Gastrocnemius medialis (tissue), 4 donors: ENCODE measurements at places on chromosomes 1 and 21. TPM values are rescaled to one million over a fixed set of nuclear protein-coding genes. Genes with fewer than 3 reads are reported as not detected.

- no peak for DNase-seq
Measured at GRCh38 chr1:33824971-33825370, 38.9 kb upstream of the HMGB4 start.

DNA sequence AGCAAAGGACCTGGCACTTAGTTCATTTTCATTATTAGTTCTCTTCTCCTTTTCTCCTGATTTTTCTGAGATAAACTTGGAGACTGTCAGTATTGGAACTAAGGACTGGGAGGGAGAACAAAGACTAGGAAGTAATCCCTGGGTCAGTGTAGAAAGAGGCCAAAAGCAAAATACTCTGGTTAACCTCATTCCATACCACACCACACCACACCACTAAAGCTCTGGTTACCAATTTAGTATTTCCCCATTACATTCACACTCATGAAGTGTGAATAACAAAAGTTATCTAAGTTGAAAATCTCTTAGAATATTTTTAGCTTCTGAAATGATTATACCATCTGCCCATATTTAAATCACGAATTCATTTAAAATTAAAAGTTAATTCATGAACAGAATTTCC is 68.9 kb upstream of the DMRTA2 start:
- no peak for DNase-seq

GRCh38 chr1:56216218-56216617 is 363.1 kb downstream of the PLPP3 start:
- no peak for DNase-seq

- DNase-seq, result no peak
Measured at GRCh38 chr1:56992318-56993125, 26.7 kb upstream of the C8B start.

HRNR gene
- total RNA-seq, result not detected

- DNase-seq, result no peak
Measured at GRCh38 chr1:23273450-23274133, 56.3 kb upstream of the HTR1D start.

DNA sequence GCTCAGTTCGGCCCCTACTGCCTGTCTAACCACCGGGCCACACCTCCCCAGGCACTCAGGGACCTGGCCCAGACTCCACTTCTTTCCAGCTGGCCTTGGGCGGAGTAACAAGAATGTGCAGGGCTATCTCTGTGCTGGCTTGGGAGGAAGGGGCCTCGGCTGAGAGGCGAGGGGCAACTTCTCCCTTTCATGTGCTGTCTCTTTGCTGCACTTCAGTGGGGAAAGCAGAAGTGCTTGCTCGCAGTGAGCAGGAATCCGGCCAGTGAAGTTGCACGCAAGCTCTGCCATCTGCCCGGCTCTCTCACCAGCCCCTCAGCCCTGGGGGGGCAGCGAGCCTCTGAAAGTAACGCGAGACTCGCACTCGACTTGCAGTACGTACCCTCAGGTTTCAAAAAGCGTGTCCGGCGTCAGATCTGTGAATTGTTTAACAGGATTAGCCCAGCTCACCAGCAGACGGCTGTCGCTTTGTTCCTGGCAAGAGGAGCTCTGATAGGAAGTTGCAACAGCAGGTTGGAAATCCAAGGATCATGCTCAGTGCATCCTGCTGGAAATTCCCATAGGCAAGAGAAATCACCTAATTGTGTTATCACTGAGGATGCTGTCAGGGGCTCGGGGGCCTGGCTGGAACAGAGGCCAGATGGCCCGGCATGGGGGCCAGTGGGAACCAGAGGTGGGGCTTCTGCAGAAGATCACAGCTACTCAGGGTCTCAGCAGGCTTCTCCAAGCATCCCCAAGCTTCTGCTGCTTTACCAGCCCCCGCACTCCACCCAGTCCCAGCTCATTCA is 221.1 kb downstream of the NPHP4 start:
- DNase-seq, result no peak

DNA sequence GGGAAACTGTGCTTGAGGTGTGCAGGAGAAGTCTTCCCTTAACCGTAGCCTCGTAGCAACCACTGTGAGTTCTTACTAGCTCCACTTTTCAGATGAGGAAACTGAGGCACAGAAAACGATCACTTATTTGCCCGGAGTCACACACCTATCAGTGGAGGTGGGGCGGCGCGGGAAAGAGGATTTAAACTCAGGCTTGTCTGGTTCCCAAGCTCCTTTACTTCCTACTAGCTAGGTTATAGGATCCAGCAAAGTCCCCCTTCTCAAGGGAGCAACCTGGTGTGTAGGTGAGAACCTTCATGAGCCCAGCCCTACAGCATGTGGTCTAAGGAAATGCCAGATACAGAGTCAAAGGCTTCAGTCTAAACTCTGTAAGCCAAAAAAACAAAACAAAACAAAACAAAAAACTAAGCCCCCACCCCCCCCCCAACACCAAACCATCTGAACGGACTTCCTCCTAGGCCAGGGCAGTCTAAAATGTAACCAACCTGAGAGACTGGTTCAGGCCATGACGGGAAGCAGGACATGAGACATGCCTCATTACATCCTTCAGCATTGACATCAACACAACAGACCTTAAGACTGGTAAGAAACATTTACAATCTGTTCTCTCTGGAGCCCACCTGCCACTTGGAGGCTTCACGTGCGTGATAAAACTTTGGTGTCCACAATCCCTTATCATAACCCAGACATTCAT is 709 bp upstream of the FBXO42 start:
- DNase-seq, result no peak

DNA sequence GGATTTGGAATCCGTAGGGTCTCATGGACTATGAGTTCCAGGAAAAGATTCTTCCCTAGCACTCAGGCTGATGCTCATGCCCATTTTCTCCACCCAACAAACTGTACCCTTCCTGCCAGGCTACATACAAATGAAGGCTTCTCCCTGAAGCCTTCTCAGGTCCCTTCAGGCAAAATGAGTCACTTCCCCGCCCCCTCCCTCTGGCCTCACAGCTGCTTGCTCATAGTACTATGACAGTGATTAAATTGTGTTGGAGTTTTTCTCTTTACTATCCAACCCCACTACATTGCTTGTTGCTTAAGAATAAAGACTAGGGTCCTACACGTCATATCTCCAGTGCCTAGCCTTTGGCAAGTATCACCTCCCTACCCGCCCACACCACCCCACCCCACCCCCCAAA is 207.6 kb upstream of the NFIA start:
- peak; percentile 21 for DNase-seq

CELA2A gene
- total RNA-seq, result not detected

- DNase-seq, result no peak
Measured at GRCh38 chr21:14736162-14736561, 190.0 kb upstream of the SAMSN1 start.

DNA sequence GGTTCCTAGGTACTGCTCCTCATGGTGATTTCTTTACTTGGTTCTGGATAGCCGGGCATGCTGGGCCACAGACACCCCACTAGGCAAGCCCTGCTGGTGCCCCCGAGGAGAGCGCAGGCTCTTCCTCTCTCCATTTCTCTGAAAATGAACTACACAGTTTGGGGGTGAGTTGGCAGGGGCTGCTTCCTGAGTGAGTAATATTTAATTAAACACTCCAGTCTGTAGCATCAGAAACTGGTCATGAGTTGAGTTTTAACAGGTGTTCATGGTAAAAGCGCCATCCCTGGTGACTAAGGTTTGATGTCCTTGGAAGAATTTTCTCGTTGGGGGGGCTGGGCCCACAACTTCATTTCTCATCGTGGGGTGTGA is 1.7 kb downstream of the SPSB1 start:
- no peak for DNase-seq

LCE1A gene
- total RNA-seq, result not detected

GRCh38 chr1:193654951-193655735 is 468.7 kb upstream of the B3GALT2 start:
- no peak for DNase-seq

DNA sequence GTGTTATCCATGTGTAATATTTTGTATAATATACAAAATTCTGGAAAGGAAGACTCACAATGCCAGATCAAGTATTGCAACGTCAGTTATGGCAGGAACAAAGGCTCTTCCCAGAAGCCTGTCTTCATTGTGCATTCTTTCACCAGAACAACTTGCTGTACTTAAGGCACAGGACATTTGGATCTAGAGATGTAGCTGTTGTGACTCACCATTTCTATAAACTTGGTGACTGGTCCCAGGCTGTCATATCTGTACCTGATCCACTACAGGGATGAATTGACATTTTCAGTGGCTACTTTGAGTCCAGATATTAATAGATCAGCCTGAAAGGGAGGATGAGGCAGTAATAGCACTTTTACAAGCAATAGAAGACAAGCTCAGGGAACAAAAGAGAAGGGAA is 299.8 kb downstream of the DISC1 start:
- DNase-seq, result no peak

GRCh38 chr1:205316161-205316566 is 5.4 kb downstream of the NUAK2 start:
- DNase-seq, result no peak

PPFIA4 gene
- total RNA-seq, result 45.5 TPM

DNA sequence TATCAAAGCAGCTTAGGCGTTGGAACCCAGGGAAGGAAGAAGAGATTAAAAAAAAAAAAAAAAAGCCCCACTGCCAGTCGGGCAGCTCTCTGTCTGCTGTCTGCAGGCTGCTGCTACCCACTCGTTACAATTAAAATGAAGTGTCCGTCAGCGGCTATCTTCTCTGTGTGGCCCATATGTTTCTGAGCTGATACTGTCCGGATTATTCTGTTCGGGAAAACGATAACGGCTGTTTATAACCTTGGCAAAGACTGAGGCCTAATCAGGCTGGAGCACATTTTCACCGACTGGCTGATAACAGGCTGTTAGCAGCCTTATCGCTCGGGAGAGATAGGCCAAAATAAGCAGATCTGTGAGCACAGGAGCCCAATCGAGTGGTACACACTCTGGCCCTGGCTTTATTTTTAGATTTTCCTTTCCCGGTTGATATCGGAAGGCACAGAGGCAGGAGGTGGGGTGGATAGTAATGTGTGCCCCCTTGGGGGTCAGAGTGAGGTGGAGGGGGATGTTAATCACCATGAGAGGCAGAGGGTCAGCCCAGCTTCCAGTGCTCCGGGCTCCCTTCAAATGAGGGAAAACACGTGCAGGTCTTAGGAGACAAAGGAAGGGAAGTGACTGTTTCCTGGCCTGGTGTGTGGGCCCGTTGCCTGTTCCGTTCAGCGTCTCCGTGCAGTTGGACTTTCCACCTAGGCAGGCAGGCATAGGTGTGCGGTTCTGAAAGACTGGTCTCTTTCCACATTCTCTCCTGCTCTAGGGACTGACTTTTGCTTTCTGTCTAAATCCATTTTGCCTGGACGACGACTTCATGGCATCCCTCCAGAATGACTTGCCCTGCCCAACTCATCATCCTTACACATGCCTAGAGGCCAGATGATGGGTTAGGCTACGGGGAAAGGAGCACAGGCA is 153.4 kb downstream of the PBX1 start:
- DNase-seq, result no peak

GRCh38 chr1:23825762-23826522 is 713 bp upstream of the HMGCL start:
- no peak for DNase-seq

- no peak for DNase-seq
Measured at GRCh38 chr1:63835128-63835527, 61.3 kb downstream of the ROR1 start.

- DNase-seq, result no peak
Measured at GRCh38 chr1:56968878-56969495, 3.2 kb upstream of the C8B start.

RAB7B gene
- 0.15 TPM for total RNA-seq

OR6K3 gene
- total RNA-seq, result not detected
